ENCODE measurements at places on chromosomes 4 and X.

GRCh38 chr4:109049926-109050325 is 252.5 kb downstream of the COL25A1 start:
- no peak for DNase-seq

GRCh38 chr4:185424905-185425646 is 688 bp downstream of the UFSP2 start:
- DNase-seq = no peak

DNA sequence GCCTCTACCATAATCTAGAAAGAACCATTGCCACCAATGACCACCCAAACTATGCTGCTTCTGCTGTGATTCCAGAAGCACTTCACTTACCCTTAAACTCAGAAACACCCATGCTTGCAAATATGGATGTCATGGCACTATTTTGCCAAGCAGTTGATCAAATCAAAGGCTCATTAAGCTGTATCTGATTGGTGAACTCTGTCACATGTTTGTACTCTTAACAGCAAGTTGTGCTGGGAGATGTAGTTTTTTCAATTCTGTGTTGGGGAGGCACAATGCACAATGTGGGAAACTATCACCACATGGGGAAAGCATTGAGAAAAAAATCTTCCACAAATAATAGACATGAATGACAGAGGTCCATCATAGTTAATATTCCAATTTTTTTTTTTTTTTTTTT is 19.2 kb upstream of the SPCS3 start:
- no peak for DNase-seq

DNA sequence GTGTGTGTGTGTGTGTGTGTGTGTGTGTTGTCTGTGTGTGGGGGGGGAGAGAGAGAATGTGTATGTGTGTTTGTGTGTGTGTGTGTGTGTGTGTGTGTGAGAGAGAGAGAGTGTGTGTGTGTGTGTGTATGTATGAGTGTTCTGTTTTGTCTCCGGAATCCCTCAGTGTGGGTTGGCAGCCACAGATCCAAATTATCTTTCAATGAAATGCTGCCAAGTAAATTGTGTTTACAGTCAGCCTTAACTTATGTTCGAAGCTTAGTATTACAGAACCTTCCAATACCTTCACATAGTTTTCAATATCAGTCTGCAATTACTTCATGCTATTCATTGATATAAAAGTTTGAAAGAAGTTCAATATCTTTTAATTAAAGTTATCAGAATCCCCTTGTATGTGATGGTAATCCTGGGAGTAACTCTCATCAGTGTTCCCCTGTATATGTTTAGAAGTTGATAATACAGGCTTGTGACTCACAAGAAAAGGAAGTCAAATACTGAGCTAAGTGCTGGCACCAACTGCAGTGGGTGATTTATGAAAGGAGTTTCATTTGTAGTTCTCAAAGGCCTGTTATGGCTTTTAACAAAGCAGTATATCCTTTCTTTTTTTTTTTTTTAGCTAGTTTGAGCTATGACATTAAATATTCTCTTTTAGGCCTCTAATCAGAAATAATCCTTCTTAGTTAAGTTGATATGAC is 51.6 kb upstream of the HTR2C start:
- no peak for DNase-seq

DNA sequence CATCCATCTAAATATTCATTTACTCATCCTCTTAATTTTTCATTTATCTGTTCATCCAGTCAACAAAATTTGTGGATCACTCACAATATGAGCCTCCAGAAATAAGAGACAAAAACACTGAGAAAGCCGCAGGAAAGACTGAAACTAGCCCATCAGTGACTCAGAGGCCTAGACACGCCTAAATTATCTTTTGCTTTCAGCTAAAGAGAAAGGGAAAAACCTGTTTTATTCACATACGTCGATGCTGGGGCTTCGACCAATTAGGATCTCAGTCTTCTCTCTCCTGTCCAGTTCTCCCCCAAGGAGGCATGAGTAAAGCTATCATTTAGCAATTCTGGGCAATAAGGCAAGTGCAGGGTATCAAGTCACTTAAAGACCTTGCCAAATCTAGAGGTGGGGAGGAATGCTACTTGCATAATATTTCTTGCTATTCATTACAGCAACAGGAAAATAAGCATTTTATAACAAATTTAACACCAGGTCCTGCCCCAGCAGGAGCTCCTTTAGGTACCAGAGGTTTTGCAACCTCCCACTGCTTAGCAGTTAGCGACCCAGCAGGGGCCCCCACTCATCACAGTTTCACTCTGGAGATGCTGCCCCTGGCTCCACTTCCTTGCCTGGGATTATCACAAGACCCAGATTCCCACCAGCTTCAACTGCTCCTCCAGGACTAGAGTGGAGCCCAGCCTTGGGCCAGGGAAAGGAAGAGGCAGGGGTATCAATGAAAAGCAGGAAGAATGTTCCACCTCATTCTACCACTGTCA is 30.1 kb upstream of the TMEM154 start:
- DNase-seq = no peak

DNA sequence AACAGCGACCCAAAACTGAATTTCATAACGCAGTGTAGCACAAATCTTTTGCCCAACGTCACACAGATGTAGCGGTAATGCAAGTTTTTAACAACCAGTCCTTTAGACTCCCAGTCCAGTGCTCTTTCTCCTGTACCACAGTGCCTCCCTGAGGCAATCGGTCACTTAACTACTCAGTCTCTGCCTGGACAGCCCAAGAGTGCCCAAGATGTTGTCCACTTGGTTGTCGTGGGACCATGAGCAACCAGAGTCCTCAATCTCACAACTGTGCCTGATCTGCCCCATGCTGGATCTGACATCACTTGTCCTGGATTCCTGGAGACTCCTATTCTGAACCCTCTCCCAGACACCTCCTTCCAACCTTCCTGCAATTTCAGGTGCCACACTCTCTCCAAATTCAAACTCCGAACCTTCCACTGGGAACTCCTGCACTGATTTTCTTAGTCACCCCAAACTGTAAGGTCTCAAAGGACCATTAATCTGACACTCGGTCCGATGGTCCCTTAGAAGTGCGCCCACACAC is 702 bp downstream of the MMGT1 start:
- DNase-seq = no peak

DNA sequence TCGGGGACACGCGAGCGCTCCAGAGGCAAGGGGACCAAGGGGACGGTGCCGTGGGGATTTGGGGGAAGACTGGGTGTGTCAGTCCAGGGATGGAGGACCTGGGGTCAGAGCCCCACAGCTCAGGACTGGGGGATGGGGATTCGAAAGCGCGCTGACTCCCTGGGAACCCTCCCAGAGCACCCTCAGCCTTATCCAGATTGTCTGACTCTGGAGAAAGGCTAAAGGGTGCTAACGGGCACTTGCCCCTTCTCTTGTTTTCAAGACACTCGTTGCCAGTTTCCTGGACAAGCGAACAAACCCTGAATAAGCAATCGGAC is 1.1 kb downstream of the DOCK11 start:
- DNase-seq = no peak

DNA sequence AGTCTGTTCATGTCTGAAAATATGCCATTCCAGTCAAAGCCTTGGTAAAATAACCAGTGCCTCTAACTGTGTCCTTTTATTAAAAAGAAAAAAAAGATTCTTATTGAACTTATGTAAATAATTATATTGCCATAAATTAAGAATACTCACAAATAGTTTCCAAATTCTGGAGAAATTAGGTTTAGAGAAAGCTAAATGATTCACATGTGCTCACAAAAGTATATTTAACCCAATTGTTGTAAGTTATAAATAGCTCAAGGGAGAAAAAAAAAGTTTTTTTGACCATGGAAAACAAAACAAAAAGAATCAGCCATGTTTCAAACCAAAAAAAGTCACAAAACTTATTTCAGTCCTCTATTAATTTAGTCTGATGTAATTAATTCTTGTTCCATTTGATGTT is 25.3 kb upstream of the HERC6 start:
- DNase-seq = no peak

GRCh38 chr4:83605744-83606172 is 69.8 kb downstream of the GPAT3 start:
- DNase-seq = no peak

DNA sequence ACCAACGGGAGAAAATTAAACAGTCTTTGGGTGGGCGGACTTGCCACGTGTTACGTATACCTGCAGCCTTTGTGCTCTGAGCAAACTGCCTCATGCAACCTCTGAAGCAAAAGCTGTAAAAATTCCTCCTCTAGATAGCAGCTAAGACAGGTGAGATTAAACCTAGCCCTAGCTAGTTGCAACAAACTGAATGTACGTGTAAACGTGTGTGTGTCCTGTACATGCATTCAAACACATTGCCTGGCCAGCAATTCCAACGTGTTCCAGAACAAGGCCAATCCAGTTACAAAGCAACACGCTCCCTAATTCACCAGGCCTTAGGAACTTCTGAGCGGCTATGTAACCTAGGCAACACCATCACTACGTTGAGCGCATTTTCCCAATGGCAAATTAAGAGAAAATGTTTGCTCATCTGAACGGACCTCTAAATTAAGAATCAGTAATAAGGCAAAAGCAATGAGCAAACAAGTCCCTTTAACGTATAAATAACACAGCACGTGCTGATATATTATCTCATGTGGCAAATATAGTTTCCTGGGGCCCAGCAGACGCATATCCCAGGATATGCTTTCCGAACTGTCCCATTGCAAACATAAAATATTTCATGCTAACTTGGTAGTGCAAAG is 792 bp downstream of the PPID start:
- DNase-seq = no peak

GRCh38 chrX:274904-275475 is 6.2 kb upstream of the PLCXD1 start:
- DNase-seq = no peak

DNA sequence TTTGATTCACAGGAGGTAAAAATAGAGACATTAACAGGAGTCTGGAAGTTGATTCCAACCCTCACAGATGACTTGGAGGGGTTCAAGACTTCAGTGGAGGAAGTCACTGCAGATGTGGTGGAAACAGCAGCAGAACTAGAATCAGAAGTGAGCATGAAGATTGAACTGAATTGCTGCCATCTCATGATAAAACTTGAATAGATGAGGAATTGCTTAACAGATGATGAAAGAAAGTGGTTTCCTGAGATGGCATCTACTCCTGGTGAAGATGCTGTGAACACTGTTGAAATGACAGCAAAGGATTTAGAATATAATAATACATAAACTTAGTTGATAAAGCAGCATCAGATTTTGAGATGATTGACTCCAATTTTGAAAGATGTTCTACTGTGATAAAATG is 76.5 kb downstream of the RELL1 start:
- no peak for DNase-seq

DNA sequence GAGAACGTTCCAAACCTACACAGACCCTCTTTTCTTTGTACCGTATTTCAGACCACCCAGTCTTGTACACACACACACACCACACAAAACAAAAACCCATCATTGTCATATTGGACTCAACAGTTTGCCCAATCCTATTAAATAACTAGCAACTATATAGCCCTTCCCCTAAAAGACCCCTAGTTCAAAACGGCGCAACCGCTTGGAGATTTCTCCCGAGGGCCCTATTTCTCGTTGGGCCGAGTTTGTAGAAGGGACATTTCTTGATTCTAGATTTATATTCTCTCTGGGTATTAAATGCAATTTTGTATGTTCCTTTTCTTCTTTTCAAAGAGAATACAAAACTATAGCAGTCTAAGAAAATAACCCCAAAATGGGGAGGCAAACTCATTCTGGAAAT is 547 bp upstream of the PDGFRA start:
- DNase-seq = no peak

DNA sequence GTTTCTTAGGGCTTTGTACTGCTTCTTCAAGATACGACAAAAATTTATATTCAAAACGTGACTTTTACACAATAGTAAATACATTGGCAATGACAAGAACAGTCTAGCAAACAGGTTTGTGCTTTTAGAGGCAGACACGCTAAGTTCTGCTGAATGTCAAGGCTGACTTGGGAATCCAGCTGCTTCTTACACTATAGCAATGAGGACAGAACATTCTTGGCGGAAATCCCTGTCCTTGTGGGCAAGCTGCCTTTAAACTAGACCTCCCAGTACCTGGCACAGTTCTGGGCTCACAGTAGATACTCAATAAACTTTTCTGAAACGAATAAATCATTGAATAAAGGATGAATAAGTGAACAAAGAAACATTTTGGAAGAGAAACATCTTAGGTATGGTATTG is 148.2 kb downstream of the RASL11B start:
- no peak for DNase-seq

DNA sequence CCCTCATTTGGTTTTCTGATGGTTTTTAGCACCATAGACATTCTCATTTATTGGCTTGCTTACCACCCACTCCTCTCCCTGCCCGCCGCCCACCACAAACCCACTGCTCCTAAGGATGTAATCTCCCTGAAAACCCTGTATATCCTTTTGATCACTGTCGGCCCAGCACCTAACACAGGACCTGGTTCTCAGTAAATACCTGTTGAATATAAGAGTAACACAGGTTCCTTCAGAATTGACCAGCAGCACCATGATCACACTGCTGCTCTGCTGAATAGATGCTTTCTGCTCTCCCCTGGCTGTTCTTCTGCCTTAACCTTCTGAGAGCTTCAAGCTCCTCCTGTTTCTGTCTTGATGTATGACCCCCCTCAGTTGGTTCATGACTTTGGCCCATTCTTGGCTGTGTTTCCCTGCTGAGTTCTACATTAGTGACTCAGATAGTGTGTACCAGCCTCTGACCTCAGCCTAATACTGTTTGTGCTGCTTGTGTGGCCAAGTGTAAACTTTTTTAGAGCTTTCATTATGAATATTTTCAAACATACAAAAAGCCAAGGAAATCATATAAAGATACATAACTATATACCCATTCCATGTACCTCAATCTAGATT is 265.3 kb downstream of the FRMPD4 start:
- no peak for DNase-seq

DNA sequence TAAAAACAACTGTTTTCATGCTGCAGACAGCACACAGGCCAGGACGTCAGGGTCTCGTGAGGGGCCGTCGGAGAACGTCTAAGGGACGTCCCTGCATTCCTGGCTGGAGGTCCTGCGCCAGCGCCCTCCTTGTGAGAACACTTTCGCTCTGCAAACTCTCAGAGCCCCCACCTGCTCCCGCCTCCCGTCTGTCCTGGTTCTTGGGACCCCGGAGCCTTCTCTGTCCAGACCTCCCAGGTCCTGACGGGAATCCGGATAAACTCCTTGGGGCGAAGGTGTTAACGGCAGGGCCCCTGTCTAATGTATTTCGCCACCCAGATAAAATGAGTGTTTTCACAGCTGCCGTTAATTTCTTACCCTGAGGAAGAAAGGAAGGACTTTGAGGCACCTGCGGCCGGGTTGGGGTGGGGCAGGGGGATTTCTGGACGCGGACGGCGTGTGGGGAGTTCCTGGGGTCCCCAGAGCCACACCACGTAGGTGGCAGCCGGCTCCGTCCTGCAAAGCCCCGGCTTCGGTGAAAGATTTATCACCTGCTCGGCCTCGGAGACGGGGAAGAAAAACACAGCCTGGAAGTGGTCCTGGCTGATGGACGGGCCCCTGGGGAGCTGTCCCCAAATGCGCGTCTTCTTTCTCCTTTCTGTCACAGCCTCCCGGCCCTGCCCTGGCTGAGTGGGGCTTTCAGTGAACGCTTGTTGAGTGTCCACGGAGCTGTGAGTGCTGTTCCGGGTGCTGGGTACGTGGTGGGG is 35.1 kb upstream of the PPP2R3B start:
- DNase-seq = no peak

DNA sequence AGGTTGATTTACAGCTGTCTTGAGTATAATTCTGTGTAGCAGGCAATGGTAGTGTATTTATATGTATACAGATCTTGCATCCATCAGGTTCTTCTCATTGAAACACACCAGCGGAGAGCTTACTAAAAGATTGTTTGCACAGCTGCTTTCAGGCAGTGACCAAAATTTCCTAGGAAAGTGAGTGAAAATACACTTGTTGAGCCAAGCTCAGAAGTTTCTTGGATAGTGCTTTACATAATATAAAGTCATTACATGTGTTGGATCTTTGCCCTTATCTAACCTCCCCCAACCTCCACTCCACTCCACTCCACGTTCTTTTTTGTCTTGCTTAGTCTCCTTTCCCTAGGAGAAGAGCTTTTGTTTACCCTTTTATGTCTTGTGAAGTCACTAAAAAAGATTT is 34.1 kb downstream of the CNKSR2 start:
- no peak for DNase-seq

Measured in activated CD4-positive, alpha-beta T cell treated with anti-CD3 and anti-CD28 coated beads, Interleukin-2, amount 50 U/mL, for 24 hours (primary cell).